ENCODE measurements at places on chromosomes 2 and 18. TPM values are rescaled to one million over a fixed set of nuclear protein-coding genes. Genes with fewer than 3 reads are reported as not detected.

Gene RAB6C
- polyA plus RNA-seq: 0.64 TPM

GRCh38 chr2:67733517-67733916, 329.3 kb downstream of the C1D start:
- DNase-seq: no peak

DNA sequence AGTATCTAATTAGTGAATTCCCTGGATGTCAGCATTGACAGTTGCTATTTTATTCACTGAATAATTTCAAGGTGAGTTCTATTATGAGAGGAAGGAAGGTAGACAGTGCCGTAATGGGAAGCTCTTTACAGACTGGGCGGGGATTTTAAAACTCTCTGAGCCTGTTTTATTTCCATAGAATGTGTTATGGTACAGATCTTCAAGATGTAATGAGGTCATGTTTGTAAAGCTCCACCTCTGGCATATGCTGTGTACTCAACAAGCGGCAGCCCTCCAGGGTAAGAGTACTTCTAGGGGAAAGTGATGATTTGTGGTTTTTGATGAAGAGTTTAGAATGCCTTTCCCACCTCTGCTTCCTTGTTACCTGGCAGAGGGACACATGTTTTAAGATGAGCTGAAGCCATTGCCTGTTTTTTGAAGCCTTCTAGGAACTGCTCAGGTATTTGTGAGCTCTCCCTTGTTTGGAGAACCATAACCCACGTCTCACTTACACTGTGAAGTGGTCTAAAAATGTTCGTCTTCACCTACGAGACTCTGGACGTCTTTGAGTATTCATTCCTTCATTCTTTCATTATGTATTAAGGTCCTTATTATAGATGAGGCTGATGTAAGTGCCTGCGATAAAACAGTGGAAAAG, 251.2 kb downstream of the PTGR3 start:
- DNase-seq: no peak

DNA sequence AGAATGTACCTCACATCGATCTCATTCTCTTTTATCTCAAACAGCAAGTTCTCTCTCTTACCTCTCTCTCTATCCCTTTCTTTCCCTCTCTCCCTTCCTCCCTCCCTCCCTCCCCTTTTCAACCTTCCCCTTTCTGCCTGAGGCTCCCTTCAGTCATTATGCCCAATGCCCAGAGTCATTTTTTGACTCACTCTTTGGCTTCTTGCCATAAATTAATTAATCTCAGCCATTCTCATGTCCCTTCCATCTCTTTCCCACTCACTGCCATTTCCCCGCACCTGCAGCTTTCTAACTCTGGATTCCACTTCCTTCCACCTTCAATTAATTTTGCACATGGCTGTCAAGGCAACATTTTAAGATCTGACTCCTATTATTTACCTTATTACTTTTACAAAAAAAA, 60.1 kb downstream of the EVA1A start:
- no peak for DNase-seq

GRCh38 chr2:173054466-173054865, 21.2 kb upstream of the MAP3K20 start:
- DNase-seq: no peak

DNA sequence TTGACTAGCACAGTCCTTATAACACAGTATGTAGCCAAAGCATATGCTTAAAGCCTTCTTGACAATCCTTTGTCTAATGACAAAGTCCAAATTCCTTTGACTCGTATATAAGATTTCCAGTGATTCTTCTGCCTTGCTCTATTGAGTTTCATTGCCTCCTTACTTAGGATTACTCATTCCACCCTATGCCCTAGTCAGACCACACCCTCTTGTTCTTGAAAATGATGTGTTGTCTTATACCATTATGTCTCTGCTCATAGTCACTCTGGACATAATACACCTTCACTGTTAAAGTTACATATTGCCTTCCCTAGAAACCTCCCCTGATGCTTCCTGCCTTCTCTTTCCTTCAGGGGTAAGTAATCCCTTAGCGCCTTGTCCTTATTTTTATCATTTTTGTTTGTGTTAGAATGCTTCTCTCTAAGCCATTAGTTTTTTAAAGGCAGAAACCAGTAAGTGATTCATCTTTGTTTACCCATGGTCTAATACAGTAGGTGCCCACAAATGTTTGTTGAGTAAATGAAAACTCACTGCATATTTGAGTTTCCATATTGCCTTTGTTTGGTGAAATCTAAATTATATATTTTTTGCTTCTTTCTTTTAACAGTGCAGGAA, 19.3 kb downstream of the GPD2 start:
- no peak for DNase-seq

Gene PRSS56
- polyA plus RNA-seq: not detected

DNA sequence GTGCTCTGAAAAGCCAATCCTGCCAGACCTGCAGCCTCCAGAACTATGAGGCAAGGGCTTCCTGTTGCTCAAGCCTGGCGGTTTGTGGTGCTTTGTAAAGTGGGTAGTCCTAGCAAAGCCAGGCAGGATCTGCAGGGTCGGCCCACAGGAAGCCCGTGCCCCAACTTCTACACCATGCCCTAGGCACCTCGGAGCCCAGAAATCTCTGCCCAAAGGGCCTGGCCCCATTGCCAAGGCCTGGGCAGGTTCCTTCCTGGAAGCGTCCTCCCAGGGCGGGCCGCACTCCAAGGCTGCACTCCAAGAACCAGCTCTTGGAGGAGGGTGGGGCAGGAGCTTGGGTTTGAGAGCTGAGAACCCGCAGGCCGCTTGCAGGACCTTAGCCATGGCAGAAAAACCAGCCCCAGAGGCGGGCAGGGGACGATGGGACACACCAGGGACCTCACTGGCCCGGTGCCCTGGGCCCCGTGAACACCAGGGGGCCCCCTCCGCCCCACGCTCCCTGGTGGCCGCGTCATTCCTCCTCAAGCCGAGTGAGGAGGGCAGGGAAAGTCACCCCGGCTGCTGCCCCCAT, 37.2 kb upstream of the ID2 start:
- no peak for DNase-seq

Gene OSR1
- 5.3 TPM for polyA plus RNA-seq

DNA sequence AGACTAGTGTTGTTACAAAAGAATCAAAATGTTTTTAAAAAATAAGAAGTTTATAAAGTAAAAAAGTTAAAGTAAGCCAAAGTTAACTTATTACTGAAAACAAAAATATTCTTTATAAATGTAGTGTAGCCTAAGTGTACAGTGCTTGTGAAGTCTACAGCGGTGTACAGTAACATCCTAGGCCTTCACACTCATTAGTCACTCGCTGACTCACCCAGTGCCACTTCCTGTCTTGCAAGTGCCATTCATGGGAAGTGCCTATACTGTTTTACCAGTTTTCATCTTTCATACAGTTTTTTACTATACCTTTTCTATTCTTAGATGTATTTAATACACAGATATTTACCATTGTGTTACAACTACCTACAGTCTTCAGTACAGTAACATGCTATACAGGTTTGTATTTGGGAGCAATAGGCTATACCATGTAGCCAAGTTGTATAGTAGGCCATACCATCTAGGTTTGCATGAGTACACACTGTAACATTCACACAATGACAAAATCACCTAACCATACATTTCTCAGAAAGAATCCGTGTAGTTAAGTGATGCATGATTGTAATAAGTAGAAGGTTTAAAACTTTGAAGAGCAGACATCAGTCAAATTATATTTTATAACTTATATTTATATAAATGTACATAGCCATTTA, 13.4 kb downstream of the SERPINB7 start:
- no peak for DNase-seq

- no peak for DNase-seq
Observed at GRCh38 chr2:241980193-241980592, 110.7 kb downstream of the RTP5 start.

DNA sequence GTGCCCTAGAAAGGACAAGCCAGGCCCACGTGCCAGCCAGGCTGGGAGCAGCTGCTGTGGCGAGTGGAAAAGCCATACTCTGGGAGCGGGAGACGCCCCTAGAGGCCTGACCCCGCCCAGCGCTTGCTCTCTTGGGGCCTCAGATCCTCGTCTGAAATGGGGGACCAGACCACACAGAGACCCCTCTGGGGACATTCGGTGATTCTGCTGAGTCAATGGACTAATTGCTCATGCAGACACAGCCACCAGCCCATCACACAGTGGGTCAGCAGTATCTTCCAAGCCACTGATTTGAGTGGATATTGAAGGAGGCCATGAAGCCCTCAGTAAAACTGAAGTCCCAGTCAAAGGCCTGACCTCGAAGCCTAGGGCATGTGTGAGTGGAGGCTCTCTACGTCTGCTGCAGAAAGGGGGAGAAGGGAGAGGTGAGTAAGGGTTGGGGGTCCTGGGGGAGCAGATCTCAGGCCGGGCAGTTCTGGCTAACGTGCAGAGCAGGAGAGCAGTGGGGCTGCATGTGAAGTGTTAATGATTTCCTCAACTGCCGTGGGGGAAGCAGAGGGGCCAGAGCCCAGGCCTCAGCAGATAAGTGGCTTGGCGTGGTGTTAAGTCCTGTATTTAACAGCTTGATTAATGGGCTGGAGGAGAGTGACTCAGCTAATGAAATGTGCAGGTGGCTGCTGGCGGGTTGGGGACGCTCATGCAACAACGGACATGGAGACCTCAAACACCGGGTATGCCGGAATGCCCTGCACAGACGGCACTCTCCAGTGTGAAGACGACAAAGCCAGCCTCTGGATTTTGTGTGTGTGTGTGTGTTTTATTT, 104.4 kb upstream of the TWIST2 start:
- DNase-seq: no peak

DNA sequence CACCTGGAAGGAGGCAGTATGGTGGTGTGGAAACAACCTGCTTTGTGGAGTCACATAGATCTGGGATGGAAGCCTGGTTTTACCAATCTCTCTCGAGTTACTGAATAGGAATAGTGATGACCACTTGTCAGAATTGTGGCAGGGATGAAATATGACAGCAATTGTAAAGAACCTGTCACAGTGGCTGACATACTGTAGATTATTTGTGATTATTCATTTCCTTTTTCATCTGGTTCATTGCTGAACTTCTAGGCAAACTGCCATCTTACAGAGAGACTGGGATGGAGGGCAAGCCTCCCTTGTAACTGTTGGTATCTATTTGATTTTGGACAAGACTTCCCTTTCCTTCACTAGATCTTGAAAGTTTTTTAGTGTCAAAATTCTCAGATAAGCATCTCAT, 42.0 kb downstream of the FMNL2 start:
- no peak for DNase-seq

- no peak for DNase-seq
Observed at GRCh38 chr2:101821828-101822458, 124.4 kb downstream of the MAP4K4 start.

- DNase-seq: no peak
Observed at GRCh38 chr18:79960921-79961526, 3.4 kb upstream of the HSBP1L1 start.

Data from right renal cortex interstitium (tissue), 3 donors.